Heart right ventricle (tissue), 16 donors: ENCODE measurements at places on chromosomes 7 and 10. TPM values are rescaled to one million over a fixed set of nuclear protein-coding genes. Genes with fewer than 3 reads are reported as not detected.

The ABCB4 gene
- 7.1 TPM for total RNA-seq

The DLX6 gene
- not detected for total RNA-seq

The MPP7 gene
- total RNA-seq: 16.1 TPM

The C1GALT1 gene
- 24.7 TPM for total RNA-seq

The SUN3 gene
- not detected for total RNA-seq

The BHLHA15 gene
- total RNA-seq: not detected

The TMEM106B gene
- total RNA-seq: 50.0 TPM

The AQP1 gene
- total RNA-seq: 123 TPM

The VSTM4 gene
- total RNA-seq: 26.7 TPM

The CALHM1 gene
- total RNA-seq: not detected

The LRRC18 gene
- not detected for total RNA-seq

The LIPJ gene
- not detected for total RNA-seq

The TAS2R5 gene
- not detected for total RNA-seq

The ADCY1 gene
- total RNA-seq: 8.6 TPM

The SNCG gene
- total RNA-seq: 17.9 TPM

The PDCD4 gene
- total RNA-seq: 35.2 TPM

The DKK1 gene
- not detected for total RNA-seq

The KIF20B gene
- total RNA-seq: 1.5 TPM

The FANK1 gene
- total RNA-seq: 0.68 TPM

The CHST15 gene
- 3.9 TPM for total RNA-seq

The TEX47 gene
- total RNA-seq: not detected

The PRF1 gene
- 0.68 TPM for total RNA-seq

The AMPH gene
- 3.4 TPM for total RNA-seq

The GFRA1 gene
- total RNA-seq: 1.8 TPM

The VPS37D gene
- 2.8 TPM for total RNA-seq

The HOXA11 gene
- not detected for total RNA-seq

The PTPN20 gene
- 17.1 TPM for total RNA-seq

The HEPACAM2 gene
- total RNA-seq: not detected

The MNX1 gene
- total RNA-seq: not detected

The SLC16A9 gene
- 2.0 TPM for total RNA-seq

The ACHE gene
- 1.0 TPM for total RNA-seq

The LIPF gene
- total RNA-seq: not detected
